ENCODE measurements at places on chromosomes 2 and 18.

- DNase-seq = no peak
Measured at GRCh38 chr2:237323656-237324055, 90.3 kb downstream of the COL6A3 start.

GRCh38 chr18:34397286-34397896, 172.7 kb upstream of the NOL4 start:
- no peak for DNase-seq

DNA sequence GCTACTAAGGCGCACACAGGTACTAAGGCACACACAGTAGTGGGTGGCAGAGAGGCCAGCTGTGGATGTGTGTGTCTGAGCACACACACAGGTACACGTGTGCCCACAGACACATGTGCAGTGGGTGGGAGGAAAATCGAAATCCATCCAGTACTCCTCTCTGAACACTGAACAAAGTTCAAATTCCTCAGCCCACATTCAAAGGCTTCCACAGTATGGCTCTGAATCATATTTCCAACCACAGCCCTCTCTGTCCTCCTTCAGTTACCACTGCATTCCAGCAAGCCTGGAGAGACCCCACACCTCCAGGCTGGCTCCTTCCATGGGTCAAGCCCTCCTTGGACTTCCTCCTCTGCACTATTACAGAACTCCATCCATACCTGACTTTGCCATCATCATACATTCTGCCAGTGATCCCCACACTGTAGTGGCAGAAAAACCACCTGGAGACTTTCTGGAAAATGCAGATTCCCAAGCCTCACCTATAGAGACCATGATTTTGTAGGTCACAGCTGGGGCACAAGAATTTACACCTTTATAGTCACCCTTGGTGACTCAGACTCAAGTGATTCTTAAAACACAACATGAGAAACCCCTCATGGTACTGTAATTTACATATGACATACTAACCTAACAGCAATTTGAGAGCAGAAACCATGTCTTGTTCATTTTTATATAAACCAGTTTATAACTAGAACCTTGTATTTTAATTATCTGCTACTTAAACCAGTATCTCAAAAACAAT, 31.4 kb downstream of the EPG5 start:
- no peak for DNase-seq

GRCh38 chr2:71704688-71705087, 251.3 kb downstream of the DYSF start:
- no peak for DNase-seq

DNA sequence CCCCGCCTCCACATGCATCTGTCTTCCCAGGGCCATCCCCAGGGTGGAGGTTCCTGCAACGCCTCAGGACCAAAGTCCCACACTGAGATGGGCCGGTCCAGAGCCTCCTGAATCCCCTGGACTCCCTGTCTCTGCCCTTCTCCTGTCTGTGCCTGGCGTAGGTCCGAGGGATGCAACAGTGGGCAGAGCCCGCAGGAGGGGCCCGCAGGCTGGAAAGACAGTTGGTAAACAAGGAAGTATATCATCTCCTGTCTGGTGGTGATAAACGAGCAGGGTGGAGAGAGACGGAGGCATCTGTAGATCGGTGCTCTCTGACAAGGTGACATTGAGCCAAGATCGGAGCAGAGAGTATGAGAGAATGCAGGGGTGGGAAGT, 72.6 kb upstream of the RAB6C start:
- DNase-seq = no peak

DNA sequence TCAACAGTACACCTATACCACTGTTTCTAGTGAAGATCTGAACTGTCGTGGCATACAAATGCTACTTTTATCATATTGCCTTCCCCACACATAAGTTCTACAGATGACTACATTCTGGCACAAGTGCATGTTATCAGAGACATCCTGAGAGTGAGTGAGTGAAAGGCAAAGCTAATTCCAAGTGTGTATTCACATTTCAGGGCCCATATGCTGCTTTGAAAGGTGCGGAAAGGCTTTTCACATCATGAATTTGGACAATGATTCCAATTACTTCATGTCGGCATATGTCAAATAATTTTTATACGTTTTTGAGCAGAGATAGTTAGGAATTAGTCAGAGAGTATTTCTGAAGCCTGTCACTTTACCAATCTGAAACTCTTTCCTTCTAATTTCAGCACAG, 101.7 kb downstream of the GAREM1 start:
- DNase-seq = no peak

Measured in stimulated activated CD4-positive, alpha-beta T cell treated with anti-CD3 and anti-CD28 coated beads, Interleukin-15, amount 100 ng/mL, for 1 hour (primary cell).